ENCODE measurements at places on chromosomes 4 and X.
A peak's percentile ranks its signal among the peaks of the same experiment; 100 is the strongest.

- H3K27me3 ChIP-seq, result no peaks in the 10 kb centered on the region
- no peak overlapping the region for H3K4me3 ChIP-seq
- peaks cover 8% of the 10 kb centered on the region for H3K36me3 ChIP-seq
- H3K4me1 ChIP-seq, result peaks cover 29% of the 10 kb centered on the region
- H3K27ac ChIP-seq, result no peak overlapping the region
Measured at GRCh38 chr4:48367016-48367415, 25.7 kb downstream of the SLAIN2 start.

GRCh38 chr4:42570221-42570620 is 86.7 kb downstream of the ATP8A1 start:
- no peak for DNase-seq
- no peak overlapping the region for H3K4me3 ChIP-seq
- H3K27me3 ChIP-seq, result no peaks in the 10 kb centered on the region
- H3K4me1 ChIP-seq, result no peaks in the 10 kb centered on the region

DNA sequence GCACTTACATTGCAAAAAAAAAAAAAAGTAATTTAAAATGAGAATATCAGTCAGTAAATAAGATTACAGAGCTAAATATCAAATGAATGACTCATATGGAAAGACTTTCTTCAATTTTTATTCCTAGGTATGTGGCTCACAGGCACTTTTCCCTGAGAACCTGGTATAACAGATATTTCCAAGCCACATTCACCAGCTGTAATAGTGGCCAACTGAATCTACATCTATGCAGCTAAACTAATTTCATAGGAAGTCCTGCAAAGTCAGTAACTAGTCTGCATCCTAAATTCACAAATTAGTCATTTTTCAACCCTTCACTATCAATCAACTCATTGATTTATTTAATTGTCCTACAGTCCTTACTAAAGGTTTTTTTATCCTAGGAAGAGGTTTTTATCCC is 5.6 kb downstream of the PDE5A start:
- no peak for DNase-seq
- no peaks in the 10 kb centered on the region for H3K36me3 ChIP-seq
- H3K4me1 ChIP-seq, result peaks cover 8% of the 10 kb centered on the region
- H3K4me3 ChIP-seq, result no peak overlapping the region
- H3K27me3 ChIP-seq, result peaks cover 9% of the 10 kb centered on the region
- H3K27ac ChIP-seq, result no peak overlapping the region

DNA sequence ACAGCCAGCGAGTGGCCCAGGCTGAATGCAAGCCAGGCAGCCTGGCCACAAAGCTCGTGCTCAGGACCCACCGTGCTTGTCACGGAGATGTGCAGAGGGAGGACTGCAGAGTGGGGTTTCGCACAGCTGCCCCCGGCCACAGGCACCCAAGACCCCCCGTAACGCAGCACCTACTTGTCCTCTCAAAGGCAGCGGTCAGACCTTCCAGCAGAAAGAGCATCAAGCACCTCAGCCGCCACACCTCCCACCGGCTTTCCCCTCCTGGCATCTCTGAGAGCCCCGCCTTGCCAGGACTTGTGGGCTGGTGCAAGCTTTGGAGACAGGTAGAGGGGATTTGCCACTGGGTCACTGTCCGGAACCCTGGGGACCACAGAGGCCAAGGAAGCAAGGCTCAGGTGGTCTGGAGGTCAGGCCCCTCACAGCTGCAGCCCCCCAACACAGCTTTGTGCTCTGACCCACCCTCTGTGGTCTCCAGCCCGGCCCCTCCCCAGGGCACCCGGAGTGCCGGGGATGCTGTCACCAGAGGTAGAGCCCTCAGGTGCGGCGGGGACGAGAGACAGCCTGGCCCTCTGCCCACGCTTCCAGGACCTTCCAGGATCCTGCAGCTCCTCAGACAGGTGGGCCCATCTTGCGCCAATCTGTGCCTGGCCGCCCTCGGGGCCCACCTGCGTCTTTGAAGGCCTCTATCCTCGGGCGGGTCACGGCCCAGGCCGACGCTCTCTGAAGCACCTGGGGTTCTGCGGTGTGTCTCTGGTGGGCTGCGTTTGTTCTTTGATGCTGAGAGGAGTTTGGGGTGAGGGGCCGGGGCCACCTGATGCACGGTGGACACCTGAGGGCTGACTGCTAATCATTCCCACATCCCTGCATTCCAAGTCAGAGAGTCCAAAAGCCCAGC is 34.4 kb upstream of the HMX1 start:
- peaks cover 11% of the 10 kb centered on the region for H3K27me3 ChIP-seq
- no peaks in the 10 kb centered on the region for H3K4me1 ChIP-seq
- no peak for DNase-seq
- H3K27ac ChIP-seq, result no peak overlapping the region
- no peaks in the 10 kb centered on the region for H3K36me3 ChIP-seq

DNA sequence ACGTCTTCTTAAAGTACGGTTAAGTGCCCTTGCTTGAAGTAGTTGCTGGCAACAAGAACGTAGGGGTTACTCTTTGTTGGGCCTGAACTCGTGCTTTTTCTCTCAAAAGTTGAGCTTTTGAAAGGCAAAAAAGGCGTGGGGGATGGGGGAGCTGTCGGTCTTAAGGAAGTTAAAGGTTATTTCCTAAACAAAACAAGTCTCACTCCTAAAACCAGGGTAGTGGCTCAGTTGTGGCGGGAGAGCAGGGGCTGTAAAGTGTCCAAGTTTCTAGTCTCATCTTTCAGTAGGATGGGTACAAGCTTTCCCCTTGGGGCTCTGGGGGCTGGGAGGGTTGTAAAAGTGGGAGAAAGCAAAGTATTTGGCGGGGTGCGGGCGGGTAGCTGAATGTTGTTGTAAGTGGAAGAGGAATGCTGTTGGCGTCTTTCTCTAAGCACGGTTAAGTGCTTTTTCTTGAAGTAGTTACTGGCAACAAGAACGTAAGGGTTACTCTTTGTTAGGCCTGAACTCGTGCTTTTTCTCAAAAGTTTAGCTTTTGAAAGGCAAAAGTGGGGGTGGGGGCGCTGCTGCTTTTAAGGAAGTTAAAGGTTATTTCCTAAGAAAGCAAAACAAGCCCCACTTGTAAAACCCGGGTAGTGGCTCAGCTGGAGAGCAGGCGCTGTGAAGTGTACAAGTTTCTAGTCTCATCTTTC is 904 bp upstream of the WDR1 start:
- no peaks in the 10 kb centered on the region for H3K27me3 ChIP-seq
- peak overlapping the region; percentile 99 for H3K27ac ChIP-seq
- peaks cover 54% of the 10 kb centered on the region for H3K36me3 ChIP-seq
- peak overlapping the region; percentile 97 for H3K4me3 ChIP-seq
- DNase-seq, result no peak
- H3K4me1 ChIP-seq, result peaks cover 40% of the 10 kb centered on the region

DNA sequence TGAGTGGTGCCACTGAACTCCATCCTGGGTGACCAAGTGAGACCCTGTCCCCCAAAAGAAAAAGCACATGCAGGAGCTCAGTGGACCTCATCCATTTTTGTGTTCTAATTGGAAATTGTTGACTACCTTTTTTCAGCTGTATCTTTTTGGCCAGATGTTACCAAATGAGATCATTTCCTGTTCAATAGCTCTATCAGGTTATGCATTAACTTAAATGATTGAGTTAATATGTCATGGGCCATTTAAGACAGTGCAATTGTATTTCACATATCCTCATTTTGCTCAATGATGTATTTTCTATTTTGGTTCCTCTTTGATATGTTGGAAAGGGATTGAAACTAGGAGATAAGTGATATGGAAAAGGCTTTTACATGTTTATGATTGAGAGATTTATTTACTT is 26.2 kb upstream of the RHOH start:
- no peak overlapping the region for H3K4me3 ChIP-seq
- H3K36me3 ChIP-seq, result no peaks in the 10 kb centered on the region
- H3K27me3 ChIP-seq, result no peaks in the 10 kb centered on the region
- DNase-seq, result no peak
- H3K4me1 ChIP-seq, result peaks cover 14% of the 10 kb centered on the region
- H3K27ac ChIP-seq, result no peak overlapping the region

DNA sequence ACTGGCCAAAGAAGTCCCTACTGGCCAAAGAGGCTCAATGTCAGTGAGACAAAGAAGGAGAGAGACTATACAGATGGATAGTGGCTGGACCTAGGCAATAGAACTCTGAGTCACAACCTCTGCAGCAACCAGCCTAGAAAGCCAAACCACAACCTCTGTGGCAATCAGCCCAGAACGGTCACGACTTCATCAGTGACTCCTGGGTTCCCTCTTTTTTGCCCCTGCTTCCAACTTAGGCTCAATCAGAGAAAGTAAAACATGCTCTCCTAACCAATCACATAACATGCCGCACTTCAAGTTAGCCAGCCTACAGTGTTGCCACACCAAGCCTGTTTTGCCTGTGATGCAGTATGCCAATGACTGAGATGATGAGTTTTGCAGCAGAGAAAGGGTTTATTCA is 203.4 kb downstream of the ANAPC10 start:
- DNase-seq, result no peak
- H3K4me1 ChIP-seq, result no peaks in the 10 kb centered on the region
- H3K27me3 ChIP-seq, result no peaks in the 10 kb centered on the region
- no peaks in the 10 kb centered on the region for H3K36me3 ChIP-seq
- no peak overlapping the region for H3K27ac ChIP-seq

- H3K4me3 ChIP-seq, result no peak overlapping the region
- H3K36me3 ChIP-seq, result no peaks in the 10 kb centered on the region
- H3K4me1 ChIP-seq, result peaks cover 1% of the 10 kb centered on the region
- DNase-seq, result no peak
- peaks cover 65% of the 10 kb centered on the region for H3K27me3 ChIP-seq
- H3K27ac ChIP-seq, result no peak overlapping the region
Measured at GRCh38 chr4:110638089-110638746, 15.3 kb upstream of the PITX2 start.

DNA sequence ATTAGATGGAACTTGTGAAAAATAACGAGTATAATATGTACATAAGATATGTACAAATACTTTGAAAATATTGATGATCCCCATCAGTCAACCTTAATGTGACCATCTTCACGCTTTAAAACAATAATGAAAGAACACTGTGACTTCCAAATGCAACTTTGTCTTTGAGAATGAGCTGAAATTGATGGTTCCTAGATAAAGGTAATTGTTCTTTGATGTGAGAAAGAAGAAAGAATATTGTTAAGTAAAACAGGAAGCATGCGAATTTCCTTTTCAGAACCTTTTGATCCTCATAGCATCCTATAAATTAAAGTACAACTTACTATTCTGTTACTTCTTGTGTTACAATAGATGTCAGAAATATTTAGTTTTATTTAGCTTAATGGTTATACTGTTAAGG is 22.2 kb downstream of the IL2 start:
- H3K27ac ChIP-seq, result no peak overlapping the region
- H3K36me3 ChIP-seq, result no peaks in the 10 kb centered on the region
- no peak overlapping the region for H3K4me3 ChIP-seq
- H3K4me1 ChIP-seq, result peaks cover 5% of the 10 kb centered on the region

- H3K4me1 ChIP-seq, result no peaks in the 10 kb centered on the region
- no peaks in the 10 kb centered on the region for H3K27me3 ChIP-seq
- H3K4me3 ChIP-seq, result no peak overlapping the region
- no peak overlapping the region for H3K27ac ChIP-seq
- peak; percentile 55 for DNase-seq
Measured at GRCh38 chrX:39814391-39814790, 283.4 kb downstream of the BCOR start.

DNA sequence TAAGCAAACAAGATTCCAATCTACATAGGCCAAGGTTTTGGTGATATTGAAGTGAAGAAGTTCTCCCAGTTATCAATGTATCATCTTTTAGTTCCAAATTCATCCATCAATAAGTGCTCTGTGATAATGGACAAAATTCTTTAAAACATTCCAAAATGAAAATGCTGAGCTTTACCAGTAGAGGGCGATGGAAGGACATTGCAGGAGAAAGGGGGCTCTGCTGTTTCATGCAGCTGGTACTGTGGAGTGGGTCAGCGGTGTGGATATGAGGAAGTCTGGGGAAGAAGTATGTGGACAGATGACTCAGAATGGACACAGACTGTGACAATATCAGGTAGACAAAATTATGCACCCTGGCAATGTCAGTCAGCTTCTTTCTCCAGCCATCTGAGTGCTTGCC is 46.6 kb upstream of the HS6ST2 start:
- H3K4me1 ChIP-seq, result no peaks in the 10 kb centered on the region
- DNase-seq, result no peak
- H3K36me3 ChIP-seq, result no peaks in the 10 kb centered on the region
- H3K27me3 ChIP-seq, result no peaks in the 10 kb centered on the region

DNA sequence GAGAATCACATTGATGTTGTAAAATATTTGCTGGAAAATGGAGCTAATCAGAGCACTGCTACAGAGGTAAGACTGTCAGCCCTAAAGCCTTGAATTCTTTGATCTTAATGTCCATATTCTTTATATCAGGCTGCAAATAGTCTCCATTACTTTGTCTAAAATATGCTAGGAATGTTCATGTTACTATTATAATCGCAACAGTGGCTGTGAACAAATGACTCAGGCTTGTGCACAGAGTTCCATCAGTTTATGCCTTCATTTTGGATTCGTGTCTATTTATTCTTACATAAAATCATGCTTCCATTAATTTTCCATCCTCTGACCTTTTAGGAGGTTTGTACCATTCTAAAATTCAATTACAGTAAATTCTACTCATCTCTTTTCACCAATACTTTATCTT is 182.7 kb downstream of the ANK2 start:
- H3K36me3 ChIP-seq, result no peaks in the 10 kb centered on the region
- no peak overlapping the region for H3K27ac ChIP-seq
- no peaks in the 10 kb centered on the region for H3K4me1 ChIP-seq
- no peaks in the 10 kb centered on the region for H3K27me3 ChIP-seq

DNA sequence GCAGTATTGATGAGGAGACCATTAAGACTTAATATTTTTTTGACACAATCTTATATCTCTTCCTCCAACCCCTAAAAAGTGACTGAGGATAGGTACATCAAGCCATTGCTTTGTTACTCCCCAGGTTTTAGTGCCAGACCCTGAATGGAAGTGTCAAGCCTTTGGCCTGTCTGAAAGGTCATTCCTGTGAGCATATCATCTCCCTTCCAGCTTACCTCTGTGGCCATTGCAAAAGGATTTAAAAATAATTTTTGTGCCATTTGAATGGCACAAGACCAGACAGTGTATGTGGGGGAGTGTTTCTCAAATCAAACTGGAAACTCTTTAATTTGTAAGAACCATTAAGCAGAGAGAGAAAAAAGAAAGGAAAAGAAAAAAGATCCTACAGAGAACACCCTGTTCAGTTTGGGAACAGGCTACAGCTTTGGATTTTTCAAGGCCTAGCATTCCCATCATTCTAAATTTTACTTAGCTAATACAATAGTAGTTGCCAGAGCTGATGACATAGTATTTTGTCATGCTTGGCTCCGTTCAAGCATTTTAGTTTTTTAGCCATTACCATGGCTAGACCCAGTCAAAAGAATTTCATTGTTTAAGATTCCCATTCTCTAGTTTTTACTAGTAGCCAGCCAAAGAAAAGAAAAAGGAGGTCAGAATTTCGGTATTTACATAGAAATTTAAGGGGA is 49.6 kb downstream of the HPF1 start:
- peaks cover 7% of the 10 kb centered on the region for H3K4me1 ChIP-seq
- no peaks in the 10 kb centered on the region for H3K27me3 ChIP-seq
- H3K27ac ChIP-seq, result peak overlapping the region; percentile 74

DNA sequence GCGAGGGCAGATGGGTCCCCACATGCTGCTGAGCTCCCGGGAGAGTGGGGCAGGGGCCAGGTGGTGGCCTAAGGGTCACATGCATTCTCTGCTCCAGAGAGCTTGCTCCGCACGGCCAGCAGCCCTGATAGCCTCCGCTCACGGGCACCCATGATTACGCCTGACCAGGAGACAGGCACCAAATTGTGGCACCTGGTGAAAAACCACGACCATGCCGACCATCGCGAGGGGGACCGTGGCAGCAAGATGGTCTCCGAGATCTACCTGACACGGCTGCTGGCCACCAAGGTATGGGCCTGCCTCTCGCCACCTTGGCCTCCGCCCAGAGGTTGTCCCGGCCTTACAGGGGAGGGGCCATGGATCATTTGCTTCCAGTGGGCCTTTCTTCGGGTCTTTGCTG is 9.2 kb downstream of the LAGE3 start:
- H3K27ac ChIP-seq, result no peak overlapping the region
- no peaks in the 10 kb centered on the region for H3K27me3 ChIP-seq
- H3K4me1 ChIP-seq, result no peaks in the 10 kb centered on the region
- no peak overlapping the region for H3K4me3 ChIP-seq
- DNase-seq, result no peak

Measured in effector memory CD8-positive, alpha-beta T cell (primary cell).